ENCODE measurements at places on chromosomes 4 and X.
A peak's percentile ranks its signal among the peaks of the same experiment; 100 is the strongest.

DNA sequence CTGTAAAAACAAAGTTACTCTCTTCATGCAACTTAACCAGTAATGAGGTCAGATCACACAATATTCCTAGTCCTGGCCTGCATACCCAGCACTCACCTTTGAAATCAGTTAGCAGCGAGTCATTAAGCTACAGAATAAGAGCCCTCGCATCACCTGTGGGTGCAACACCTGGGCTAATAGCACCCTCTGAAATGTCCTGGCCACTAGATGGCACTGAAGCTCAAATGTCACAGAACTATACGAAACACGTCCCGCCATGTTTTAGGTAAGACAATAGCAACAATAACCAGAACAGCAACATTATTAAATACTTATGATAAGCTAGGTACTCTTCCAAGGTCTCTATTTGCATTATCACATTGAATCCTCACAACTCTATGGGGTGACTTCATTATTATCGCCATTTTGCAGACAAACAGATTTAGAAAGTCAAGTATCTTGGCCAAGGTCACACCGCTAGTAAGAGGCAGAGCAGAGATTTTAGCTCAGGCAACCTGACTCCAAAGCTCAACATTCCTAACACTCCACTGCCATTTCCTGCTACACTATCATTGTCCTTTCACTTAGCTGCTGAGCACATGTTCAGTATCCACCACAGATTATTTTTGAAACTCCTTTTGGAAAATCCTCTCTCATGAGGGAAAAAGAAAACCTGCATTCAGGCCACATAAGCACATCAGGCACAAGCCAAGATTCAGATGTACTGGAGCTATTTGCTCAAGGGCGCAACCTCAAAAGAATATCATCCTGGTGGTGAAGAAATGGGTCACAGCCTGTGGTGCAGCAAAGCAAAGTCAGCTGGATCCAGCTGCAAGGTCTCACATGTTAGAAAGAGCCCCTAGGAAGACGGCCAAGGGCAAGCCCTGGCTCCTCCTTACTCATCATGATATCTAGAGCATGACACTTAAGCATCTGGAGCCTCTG lies 59.5 kb upstream of the KDR start:
- DNase-seq = no peak

- DNase-seq = no peak
These were observed 14.1 kb downstream of the NAT8L start for GRCh38 chr4:2072971-2073807.

DNA sequence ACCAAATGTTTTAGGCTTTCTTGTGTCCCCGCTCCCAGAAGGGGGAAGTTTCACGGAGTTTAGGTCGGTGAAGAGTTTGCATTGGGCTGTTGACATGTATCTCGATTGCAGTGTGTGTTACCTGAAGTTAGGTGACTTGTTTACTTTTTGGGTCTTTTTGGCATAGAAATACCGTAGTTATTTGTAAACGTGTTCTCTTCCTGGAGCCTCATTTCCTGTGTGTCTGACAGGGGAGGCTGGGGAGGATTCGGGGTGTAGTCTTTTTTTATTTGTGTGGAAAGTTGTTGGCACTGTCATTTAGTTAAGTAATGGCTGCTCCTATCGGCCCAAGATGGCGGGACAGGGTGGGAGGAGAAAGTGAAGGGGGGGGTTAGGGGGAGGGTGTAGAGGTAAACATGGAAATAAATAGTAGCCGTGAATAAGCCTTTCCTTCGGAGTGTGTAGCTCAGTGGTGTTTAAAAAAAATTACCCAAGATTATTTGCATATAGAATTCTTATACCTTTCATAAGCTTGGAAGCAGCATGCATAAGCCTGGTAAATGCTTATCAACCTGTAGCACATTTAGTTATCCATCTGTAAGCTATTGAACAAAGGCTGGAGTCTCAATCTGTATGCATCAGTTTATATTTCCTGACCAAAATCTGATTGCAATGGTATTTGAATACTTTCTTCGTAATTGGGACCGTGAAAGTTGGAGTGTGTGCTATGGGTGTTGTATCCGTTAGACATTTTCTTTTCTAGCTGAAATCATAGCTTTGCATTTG lies 1.6 kb downstream of the KDM6A start:
- no peak for DNase-seq

DNA sequence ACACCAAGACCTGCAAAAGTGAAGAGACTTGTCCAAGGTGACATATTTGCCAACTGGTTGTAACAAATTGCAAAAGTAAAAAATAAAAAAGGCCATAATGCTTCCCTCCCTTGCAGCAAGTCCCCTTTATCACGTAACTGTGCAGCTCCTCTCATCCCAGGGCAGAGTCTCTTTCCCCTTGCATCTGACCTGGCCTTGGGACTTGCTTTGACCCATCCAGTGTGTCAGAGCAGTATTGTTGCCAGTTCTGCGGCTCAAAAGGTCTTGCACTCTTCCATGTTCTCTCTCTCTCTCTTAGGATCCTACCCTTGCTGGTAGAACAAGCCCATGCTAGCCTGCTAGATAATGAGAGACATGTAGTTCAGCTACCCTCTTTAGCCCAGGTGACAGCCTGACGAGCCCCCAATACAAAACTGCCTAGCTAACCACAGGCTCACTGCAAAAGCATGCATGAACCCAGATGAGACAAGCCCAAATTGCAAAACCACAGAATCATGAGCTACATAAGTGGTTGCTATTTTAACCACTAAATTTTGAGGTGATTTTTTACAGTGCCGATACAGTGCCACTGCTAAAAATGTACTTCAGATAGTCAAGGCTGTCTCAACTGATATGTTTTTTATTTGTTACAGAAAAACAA lies 289.5 kb upstream of the PPARGC1A start:
- DNase-seq = no peak

GRCh38 chr4:80307183-80307735 lies 28.3 kb upstream of the CFAP299 start:
- no peak for DNase-seq

DNA sequence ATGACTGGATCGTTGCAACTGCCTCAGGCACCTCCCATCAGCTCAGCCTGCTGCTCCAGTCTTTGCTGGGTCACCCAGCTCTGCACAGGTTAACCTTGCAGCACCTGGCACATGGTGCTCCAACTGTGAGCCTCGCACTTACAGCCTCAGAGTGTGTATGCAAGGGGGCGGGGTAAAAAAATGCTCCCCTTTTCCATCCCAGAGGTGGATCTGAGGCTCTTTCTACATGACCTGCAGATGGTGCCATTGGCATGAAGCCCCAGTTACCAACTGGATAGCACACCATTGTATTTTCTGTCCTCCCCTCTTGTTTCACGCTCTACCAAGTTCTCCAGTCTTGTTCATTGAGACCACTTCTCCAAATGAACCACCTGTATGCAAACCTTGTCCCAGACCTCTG lies 46.2 kb upstream of the TRPC3 start:
- no peak for DNase-seq

GRCh38 chr4:128483816-128484215 lies 196.2 kb upstream of the PGRMC2 start:
- no peak for DNase-seq

DNA sequence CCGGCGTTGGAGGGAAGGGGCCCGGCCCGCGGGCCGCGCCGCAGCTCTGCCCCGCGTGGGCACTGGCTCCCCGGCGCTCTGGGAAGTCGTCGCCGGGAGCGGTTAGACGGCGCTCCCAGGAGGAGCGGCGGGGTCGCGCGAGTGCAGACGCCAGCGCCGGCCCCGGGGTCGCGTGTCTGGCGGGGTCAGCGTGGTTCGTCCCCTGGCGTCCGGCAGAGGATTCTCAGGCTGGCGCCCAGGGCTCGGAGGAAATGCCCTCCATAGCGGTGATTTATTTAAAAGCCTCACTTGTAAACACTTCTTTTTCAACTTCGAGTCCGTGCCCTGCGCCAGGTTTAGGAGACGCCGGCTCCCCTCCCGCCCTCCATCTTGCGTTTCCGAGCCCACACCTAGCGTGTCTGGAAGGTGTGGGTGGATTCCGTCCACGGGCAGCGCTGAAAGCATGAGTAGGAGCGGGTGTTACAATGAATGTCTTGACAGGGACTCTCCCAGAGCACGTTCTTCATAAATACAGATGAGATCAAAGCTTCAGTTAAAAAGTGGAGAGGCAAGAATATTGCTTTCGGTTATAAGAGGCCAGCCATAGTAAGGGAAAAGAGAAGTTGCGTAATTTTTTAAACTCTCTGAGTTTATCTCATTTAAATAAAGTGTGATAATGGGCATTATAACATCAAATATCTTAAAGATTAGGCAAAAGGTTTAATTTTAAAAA lies 692 bp downstream of the FAM241A start:
- peak; percentile 47 for DNase-seq

GRCh38 chrX:31392513-31392912 lies 320.7 kb upstream of the FTHL17 start:
- no peak for DNase-seq

- DNase-seq = no peak
These were observed 531 bp upstream of the GPRIN3 start for GRCh38 chr4:89308161-89308500.

GRCh38 chr4:56630876-56631666 lies 50.0 kb downstream of the HOPX start:
- no peak for DNase-seq

GRCh38 chrX:136662104-136662503 lies 14.1 kb downstream of the CD40LG start:
- no peak for DNase-seq

- DNase-seq = no peak
These were observed 322.7 kb upstream of the HAND2 start for GRCh38 chr4:173852775-173853174.

DNA sequence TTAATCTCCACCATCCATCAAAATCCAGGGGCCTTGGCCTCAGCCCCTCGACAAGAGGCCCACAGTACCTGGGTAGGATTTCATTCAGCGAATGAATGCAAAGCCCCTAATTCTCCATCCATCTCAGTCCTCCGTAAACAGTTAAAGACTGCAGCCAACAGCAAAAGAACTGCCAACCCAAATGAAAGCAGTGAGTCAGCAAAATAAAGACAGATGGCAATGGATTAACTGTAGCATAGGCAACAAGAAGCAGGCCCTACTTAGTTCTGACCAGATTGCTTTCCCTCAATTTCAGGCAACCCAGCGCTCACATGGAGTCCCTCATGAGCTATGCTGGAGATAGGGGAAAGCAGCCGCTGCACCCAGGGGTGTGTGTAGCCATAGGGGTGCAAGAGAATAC lies 21.4 kb downstream of the PLAC1 start:
- DNase-seq = no peak

DNA sequence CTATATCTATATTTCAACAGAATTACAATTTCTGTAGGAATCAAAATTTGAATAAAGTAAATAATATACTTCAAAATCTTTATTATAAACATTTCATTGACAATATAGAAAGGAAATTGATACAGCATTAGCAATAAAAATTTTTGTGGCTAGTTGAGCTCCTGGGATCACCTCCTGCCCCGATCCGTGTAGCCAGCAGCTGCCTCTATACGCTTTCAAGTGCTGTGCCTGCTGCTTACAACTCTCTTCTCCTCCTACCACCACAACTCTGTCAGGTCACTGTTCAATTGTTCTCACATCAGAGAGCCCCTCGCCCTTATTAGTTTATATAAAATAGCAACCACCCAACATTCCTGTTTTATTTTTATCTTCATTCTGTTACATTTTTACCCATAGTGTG lies 27.6 kb downstream of the INPP4B start:
- DNase-seq = no peak

GRCh38 chr4:87041141-87041540 lies 106.3 kb downstream of the AFF1 start:
- DNase-seq = no peak

DNA sequence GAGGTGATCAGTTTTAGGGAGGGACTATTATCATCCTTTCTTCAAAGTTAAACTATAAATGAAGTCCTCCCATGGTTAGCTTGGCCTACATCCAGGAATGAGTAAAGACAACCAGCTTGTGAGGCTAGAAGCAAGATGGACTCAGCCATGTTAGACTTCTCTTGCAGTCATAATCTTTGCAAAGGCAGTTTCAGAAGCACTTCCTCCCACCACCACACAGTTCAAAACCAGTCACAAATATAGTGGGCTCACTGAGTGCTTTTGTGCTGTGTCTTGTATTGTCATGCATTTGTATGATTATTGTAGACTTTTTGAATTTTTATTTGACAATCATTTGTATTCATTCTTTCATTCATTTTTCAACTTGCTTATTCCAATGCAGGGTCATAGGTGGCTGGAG lies 204.5 kb downstream of the ZNF674 start:
- no peak for DNase-seq

- DNase-seq = no peak
These were observed 31.1 kb downstream of the EFHC2 start for GRCh38 chrX:44312421-44312820.

DNA sequence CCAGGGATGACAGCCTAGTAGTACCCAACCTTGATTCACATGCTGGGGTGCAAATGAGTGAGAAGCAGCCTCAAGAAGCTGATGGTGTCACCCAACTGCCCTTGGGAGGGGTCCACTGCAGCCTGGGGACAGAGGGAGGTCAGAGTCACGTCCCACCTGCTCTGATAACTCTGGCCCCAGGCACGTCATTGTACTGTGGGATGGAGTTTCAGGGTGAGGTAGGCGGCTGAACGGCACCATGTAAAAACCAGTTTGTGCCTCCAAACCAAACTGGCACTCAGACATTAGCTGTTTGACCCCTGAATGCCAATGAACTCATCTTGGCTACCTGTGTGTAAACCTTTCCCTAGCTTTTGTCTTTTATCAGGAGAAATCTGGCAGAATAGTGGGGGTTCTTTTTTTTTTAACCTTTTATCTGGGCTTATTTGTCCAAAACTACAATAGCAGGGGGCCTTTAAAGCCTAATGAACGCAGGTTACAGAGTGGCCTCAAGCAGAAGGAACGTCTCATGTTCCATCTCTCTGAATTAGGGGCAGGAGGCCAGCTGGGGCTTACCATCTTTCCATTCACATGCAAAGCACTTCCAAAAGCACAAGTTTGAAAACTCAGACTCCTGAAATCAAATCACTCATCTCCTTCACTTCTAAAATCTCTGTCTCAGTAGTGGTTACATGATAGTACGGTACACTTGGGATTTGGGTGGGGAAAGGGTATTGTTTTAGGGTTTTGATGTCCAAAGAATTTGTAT lies 89.4 kb downstream of the IRF2 start:
- no peak for DNase-seq

DNA sequence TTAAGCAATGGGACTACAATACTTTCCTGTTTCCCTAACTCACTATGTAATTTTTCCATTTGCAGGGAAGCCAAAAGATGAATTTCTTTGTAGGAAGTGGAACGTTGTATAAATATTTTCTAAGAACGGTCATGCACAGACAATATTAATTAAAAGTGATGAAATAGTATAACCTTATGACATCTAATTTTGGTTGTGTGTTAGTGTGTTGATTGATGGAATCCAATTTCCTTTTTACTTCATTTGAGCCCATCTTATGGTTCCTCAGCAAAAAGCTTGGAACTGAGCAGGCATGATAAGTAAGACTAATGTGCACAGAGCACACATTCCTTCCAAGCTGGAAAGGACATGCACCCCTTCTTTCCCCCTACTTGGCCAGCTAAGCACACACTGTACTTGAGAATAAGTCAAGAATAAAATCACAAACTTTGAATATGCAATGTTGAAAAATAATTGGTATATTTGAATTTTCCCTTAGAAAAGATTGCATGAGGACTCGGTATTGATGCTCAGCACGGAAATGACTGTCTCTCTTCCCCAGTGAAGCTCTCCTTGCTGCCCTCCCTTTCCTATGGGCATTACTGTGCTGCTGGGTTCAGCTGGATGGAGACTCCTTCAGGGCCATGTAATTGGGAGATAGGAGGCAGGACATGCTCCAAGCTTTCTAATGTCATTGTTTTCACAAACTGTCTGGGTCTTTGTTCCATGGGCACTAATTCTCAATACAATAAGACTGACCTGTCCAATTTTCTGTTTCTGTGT lies 19.2 kb upstream of the PDLIM3 start:
- DNase-seq = no peak

GRCh38 chr4:82741188-82741587 lies 57.4 kb downstream of the SCD5 start:
- no peak for DNase-seq

- DNase-seq = no peak
These were observed 68.0 kb downstream of the CCNG2 start for GRCh38 chr4:77225022-77225421.
